ENCODE measurements at places on chromosomes 6 and 20.

- no peak for DNase-seq
Measured at GRCh38 chr6:110221738-110222137, 41.5 kb downstream of the CDC40 start.

DNA sequence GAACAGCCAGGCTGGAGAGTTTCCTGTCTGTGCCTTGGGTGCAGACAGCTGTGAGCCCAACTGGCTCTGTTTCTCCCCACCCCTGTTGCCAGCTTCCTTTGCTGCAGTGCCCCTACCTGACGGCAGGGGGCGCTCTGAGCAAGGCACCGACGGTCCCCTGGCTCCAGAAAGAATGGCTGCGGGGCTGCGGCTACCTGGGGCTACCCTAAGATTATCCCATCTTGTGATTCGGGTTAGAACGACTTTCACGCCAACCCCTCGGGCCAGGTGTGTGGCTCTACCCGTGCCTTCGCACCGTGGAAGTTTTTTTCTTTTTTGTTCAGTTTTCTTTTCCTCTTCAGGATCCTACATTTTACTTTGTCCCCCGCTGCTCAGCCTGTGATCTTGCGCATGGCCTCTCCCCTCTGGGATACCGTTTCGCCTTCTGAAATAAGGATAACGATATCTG is 33.4 kb upstream of the AAR2 start:
- DNase-seq, result peak; percentile 19

DNA sequence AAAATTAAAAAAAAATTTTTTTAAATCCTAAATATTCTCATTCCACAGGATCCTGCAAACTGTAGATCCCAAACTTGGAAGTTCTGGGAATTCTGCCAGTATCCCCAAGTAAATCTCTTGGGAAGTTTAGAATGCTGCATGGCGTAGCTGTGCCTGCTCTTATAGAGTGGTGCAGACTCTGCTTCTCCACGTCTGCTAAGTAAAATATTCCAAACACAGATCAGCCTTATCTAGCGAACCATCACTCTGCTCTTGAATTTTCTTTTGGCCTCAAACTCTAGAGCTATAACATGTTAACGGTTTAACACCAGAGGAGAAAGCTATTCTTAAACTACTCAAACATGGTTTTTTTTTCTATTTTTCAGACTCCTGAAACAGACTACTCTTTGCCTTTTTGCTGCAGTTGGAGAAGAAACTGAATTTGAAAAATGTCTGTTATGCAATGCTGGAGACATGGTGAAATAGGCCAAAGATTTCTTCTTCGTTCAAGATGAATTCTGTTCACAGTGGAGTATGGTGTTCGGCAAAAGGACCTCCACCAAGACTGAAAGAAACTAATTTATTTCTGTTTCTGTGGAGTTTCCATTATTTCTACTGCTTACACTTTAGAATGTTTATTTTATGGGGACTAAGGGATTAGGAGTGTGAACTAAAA is 138.5 kb upstream of the AKAP12 start:
- no peak for DNase-seq

DNA sequence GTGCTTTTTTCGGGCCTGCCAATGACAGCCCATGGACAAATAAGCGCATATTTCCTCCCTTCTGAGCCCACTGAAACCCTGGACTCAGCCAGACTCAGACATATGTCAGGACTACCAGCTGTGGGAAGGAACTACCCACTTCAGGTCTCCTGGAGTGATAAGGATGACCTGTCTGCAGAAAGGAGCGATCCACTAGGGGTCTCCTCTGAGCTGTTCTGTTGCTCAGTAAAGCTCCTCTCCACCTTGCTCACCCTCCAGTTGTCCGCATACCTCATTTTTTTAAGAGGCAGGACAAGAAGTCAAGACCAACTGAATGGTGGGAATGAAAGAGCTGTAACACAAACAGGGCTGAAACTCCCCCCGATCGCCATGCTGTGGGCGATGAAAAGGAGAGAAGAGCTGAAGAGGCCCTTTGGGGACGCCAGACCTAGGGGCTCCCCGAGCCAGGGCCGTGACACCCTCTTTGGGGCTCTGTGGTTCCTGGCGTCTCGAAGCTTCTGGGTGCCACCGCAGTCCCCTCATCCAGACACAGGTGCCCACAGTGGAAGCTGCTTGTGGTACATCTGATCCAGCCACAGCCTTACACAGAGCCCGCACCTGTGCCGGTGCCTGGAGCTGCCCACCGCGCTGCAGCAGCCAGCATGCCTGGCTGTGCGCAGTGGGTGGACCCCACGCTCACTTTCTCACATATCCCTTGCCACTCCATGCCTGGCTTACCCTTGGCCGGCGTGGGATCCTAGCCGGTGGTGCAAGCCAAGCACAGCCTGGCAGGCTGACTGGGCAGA is 68.8 kb downstream of the EYS start:
- no peak for DNase-seq

GRCh38 chr6:28212510-28213212 is 12.4 kb upstream of the ZSCAN9 start:
- DNase-seq, result peak; percentile 75

DNA sequence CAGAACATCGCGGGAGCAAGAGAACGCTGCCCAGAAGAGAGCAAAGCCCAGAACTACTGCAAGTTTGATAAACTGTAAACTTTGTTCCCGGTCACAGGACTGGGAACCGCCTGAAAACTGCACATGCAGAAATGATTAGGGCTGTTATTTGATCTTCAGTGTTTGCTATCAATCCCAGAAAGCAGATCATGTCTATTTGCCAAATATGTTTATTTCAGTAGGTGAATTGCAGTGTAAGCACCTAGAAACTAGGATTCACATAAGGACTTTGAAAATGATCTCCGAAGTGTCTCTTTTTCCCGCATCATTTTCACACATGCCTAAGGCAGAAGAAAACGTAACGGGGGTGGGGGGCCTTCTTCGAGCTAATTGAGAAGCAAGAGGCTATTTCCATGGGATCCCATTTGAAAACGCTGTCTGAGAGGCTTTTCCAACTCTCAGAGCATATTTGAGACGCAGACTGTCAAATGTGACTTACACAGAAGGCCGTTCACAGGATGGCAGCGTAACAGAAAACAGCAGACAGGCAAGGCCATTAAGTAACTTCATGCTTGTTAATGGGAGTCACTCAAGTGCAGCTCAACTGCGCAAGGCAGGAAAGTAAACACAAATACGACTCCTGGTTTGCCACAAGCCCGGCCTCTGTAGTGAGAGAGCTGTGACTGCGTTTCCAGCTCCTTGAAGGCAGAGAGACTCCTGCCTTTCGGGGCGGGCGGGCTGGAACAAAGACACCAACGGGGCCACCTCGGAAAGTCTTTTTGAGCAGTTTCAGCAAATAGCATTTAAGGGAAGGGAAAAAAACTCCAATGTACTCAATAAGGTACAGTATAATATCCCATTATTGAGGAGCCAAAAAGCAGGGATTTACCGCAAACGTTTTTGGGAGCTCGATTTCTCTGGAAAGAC is 144.7 kb upstream of the ZNF217 start:
- DNase-seq, result no peak

DNA sequence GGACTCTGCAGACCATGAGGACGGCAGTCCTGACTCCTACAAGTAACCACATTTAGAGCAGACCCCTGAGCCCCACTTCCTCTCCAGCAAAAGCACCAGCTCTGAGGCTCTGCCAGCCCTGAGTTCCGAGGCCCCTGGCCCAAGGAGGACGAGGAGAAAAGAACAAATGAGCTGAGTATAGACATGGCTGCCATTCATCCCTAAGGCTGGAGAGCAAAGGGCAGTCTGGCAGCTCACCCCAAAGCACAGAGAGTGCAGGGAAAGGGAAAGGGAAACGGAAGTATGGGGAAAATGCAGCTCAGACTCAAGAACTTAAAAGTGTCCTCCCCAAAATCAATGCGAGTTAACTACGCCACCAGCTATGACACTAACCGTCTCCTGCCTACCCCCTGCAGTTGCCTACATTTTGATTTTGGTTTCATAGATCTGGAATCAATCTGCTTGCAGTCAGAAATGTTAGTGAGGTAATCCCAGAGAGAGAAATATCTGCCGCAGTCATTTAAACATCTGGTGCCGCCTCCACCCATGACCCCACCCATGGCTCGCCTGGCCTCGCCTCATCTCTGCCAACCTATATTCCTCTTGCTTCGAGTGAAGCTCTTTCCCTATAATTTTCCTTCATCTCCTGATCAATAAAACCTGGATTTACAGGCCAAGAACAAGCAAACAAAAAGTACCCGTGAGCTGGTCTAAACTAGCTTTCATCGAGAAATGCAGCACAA is 49.6 kb upstream of the AFDN start:
- DNase-seq, result no peak

DNA sequence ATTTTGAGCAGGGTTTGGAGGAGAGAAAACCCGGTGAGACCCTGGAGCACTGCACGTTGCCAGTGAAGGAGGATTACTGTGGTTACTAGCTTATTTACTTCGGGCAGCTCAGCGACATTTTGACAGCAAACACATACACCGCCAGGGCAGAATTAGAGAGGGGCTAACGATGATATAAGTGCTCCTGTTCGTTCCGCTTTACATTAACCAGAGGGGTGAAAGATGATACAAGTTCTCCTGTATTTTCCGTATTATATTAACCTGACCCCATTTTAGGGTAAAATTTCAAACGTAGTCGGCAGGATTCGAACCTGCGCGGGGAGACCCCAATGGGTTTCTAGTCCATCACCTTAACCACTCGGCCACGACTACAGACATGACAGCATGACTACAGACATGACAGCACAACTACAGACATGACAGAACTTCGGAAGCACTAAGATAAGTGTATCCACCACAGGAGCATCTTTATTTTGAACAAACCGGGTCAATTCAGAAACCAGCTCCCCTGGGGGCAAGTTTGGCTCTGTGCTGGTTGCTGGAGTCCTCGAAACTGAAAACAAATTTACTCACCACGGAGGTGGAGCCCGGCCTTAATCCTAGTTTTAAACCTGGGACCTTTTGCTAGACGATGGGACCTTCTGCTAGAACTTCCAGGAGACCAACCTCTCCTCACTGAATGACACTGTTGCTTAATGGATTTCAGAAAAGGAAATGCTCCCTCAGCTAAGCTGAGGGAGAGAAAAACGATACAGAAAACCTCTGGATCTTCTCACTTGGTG is 80.4 kb upstream of the ZNF184 start:
- peak; percentile 71 for DNase-seq

DNA sequence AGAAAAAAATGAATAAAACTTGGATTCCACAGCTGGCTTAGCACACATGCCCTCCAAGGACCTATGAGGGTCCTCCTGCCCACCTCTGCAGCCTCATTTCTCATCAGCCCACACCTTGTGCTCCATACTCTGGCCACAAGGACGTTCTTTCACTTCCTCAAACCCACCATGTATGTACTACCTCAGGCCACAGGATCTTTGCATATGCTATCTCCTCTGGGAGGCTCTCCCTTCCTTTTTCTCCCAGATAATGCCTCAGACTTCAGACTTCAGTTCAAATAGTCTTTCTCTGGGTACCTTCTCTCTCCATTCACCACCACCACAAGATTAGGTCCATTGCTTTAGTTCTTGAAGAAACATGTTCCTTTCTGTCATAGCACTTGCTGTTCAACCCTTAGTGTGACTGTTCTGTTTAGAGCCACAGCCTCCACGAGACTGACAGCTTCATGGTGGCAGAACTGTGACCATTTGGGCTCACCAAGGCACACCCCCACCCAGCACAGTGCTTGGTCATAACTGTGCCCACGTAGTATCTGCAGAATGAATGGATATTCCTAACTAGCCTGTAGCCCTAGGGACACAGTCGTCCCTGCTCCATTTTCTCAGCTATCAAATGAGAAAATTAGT is 146.7 kb upstream of the LRFN2 start:
- DNase-seq, result no peak

DNA sequence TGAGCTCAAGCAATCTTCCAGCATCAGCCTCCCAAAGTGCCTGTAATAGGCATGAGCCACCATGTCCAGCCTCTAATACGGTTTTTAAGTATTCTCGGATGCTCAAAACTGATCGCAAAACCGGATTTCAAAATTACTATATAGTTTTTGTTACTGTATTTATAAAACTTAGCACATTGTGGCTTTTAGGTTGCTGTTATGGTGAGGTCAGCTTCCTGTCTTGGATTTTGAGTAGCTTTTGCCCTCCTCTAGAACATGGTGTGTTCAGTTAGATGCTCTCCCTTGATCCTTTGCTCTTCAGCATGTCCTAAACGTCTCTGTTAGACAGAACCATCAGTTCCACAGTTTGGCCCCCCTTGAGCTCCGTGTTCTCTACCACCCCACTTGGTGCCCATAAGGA is 96.2 kb downstream of the RPP40 start:
- no peak for DNase-seq

GRCh38 chr6:34650823-34651222 is 45.7 kb downstream of the ILRUN start:
- no peak for DNase-seq

GRCh38 chr6:15299430-15300131 is 53.7 kb downstream of the JARID2 start:
- DNase-seq, result no peak

DNA sequence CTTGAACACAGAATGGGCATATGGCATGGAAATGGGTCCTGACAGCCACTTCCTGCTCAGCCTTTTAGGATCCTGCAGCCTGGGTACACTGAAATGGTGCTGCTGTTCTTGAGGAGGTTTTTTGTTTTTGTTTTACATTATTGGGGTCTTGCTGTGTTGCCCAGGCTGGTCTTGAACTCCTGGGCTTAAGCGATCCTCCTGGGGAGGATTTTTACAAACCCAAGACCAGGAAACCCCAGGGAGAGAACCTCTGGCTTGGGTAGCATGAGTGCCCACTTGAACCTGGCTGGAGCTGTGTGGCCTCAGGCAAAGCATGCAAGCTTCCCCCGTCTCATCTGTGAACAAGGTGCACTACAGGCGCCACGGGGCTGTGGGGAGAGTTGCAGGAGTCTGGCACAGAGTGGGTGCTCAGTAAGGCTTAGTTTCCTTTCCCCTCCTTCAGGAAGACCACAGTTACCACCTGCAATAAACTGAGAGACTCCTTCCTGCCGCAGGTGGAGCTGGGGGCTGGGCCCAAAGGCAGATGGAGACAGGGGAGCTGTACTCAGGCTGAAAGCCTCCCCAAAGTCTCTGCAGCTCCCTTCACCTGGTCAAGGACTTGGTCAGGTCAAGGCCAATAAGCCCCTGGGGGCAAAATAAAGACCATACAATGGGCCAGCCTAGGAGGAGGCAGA is 1.8 kb downstream of the SLA2 start:
- no peak for DNase-seq

GRCh38 chr20:11917663-11918062 is at the start of gene BTBD3:
TSS of gene BTBD3 (plus strand) at chr20:11917893. CDS start at chr20:11918276, 383 bp downstream.
- DNase-seq, result peak; percentile 95

GRCh38 chr20:52731093-52731492 is 241.1 kb upstream of the TSHZ2 start:
- DNase-seq, result no peak

DNA sequence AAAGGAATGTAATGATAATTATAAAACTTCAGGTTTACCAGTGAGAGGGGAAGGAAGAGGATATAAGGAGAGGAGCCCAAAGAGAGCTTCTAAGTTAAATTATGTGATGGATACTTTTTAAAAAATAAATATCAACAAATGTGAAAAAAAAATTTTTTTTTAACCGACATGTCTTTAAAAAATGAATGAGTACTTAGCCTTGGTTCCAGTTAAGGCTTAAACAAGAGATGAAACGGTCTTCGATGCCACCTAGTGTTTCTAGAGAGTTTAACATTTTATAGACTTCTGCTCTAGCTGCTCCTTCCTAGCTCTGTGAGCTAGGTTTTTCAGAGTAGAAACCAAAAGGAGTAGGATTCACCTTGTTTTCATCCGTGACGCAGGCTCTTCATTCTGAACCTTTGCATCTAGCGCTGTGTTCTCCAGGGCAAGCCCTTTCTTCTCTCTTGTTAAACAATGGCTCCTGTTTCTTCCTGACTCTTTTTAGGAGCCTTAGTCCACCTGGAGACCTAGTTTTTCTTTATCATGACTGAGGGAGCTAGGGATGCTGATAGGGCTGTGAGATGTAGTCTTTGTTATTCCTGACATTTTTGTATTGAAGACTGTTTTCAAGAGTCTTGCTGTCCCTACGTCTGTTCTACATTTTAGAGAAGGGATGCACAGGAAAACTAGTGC is 42.4 kb upstream of the GNRH2 start:
- peak; percentile 63 for DNase-seq
